ENCODE measurements at places on chromosomes 3 and 15.

DNA sequence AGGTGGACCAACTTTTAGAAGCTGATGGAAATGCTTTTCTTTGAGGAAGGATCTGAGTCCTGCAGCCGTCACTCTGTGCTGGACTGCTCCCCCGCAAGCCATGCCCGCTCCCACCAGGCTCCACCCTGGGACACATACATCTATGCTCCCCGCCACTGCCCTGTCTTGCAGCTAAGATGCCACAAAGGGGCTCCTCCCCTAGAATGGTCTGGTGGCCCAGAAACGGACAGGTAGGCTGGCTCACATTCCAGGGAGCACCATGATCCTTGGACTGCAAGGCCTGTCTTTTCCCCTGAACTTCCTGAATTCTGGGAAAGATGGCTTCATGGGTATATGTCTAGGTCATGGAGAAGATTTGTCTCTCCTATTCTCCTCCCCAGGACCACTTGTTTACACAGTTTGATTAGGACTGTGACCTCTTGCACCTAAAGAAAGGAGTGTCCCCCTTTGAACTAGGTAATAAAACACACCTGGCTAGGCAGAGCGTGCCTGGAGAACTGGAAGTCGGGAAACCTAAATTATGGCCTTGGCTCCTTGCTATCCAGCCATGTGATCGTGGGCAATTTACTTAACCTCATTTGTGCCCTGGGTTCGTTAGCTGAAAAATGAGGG lies 220.9 kb upstream of the BHLHE40 start:
- no peak for DNase-seq

DNA sequence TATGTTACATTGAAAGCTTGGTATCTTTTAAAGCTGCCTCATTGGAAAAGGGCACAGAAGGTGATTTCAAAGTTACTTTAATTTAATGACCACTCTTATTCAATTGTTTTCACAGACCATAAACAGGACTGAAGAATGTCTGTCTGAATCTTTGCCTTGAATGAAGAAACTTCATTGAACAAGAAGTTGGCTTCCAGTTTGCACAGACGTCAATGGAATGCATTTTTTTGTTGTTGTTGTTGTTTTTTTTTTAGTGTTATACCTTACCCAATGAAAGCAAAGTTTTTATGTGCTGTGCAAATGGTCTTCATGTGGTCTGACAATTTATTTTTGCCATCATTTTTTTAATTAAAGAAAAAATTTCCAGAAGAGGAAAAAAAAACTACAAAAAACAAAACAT lies 602.7 kb upstream of the TGFBR2 start:
- no peak for DNase-seq

GRCh38 chr15:41085029-41085428 lies 31.1 kb downstream of the INO80 start:
- no peak for DNase-seq

DNA sequence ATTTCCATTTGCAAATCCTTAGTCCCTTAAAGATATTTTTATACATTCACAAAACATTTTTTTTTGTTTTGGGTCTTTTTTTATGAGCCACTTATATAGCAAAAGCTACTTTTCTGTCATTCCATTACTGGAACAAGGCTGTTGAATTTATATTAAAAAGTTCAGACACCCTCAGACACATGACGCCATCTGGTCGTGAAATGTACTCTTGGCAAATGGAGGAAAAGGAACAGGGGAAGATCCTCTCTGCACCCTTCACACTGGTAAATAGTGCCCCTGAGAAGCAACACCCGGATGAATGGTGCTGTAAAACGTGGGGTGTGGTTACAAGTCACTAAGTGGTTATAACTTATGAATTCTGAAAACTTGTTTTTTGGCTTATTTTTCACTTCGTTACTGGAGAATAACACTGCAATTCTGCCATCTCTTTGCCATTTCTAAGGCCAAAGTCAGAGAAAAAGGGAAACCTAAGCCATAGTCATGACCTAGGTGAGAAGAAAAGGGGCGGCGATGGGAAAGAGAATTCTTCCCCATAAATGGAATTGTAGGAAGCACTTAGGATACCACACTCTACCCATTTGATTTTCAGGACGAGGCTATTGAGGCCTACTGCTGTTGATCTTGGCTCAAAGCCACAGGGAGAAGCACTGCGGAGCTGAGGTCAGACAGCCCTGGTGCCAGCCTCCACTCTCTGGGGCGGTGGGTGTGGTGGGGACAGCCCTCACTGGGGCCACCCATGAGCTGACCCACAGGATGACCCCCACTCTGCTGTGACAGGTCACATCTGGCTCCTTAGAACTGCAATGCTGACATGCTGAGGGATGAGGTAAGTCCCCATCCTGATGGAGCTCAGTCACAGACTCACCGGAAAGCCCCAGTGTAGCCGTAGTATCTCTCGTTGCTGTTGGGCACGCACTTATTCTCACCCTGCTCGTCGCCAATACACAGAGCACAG lies 21.9 kb downstream of the LTF start:
- DNase-seq: peak; percentile 88

DNA sequence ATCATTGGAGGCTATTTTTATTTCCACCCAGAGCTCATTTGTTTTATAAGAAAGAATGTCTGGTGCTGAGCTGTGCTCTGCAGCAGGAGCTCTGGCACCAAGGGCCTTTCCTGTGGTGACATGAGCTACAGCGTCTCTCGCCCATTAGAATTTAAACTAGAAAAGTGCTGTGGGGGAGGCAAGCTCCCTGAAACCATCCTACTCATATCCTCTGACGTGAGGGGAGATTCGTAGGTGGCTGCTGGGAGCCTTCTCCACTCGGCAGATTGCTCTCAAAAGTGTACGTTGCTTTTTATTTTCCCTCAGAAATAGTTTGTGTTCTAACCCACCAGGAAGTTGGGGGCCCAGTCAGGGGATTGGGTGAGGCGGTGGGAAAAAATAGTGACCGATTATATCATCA lies 76.3 kb upstream of the ARHGEF3 start:
- peak; percentile 82 for DNase-seq

DNA sequence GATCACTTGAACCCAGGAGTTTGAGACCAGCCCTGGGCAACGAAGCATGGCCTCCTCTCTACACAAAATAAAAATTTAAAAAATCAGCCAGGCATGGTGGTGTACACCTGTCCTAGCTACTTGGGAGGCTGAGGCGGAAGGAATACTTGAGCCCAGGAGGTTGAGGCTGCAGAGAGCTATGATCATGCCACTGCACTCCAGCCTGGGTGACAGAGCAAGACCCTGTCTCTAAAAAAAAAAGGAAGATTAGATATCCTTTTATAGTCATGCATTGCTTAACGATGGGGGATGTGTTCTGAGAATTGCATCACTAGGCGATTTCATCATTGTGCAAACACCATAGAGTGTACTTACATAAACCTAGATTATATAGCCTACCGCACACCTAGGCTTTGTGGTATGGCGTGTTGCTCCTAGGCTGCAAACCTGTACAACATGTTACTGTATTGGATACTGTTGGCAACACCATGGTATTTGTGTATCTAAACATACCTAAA lies 12.6 kb downstream of the ALAS1 start:
- peak; percentile 83 for DNase-seq

DNA sequence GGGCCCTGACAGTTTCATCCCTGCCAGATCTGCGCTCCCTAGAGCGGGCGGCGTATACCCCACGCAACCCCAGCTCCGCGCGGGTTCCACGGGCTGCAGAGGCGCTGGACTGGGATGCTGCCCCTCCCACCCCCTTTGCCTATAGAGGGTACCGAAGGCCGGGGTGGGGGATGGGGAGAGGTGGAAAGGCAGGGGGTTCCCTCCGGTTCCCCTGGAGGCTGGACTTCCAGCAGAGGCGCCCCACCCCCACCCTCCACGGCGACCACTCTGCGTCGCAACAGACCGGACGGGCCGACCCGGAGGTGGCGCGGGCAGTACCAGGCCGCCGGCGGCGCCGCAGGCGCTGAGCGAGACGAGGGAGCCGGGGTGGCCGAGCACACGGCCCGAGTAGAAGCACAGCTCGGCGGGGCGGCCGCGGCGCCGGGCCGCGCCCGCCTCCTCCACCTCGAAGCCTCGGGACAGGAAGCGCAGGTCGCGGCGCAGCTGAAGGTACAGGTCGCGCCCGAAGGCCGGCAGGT lies 995 bp downstream of the ADAMTS17 start:
- no peak for DNase-seq

DNA sequence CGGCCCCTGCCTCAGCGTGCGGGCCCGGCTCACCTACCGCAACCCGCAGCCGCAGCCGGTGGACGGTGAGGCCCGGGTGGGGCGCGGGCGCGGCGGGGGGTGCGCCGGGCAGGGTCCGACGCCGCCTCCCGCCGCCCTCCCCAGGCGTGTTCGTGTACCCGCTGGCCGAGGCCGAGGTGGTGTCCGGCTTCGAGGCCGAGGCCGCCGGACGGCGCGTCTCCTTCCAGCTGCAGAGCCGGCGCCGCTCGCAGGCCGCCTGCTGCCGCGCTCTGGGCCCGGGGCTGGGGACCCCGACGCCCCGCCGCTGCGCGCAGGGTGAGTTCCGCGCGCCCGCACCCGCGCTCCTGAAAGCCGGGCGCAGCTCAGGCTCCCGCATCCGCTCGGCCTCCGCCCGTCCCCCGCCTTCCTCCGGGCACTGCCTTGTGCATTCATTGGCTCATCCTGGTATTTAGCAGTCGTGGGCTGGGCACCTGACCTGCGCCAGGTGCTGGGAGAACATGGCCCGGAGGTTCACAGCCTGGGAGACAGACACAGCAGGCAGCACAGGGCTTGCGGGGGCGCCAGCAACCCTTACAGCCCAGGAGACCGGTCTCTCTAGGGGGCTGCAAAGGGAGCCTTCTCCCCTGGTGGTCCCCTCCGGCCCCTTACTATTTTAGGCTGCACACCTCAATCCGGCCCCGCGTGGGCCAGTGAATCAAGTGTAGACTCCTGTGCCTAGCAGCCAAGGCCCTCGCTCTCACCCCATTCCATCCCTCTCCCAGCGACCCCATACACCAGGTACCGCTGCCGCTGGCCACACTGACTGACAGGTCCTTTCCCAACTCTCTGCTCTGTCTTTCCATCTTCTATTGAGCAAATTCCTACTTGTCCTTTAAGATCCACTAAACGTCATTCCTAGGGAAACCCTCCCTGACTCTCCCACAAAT lies 1.5 kb downstream of the VWA5B2 start:
- peak; percentile 10 for DNase-seq

- no peak for DNase-seq
These were observed 74.1 kb upstream of the KBTBD8 start for GRCh38 chr3:66923969-66924368.
